ENCODE measurements at places on chromosomes 2 and 18. TPM values are rescaled to one million over a fixed set of nuclear protein-coding genes. Genes with fewer than 3 reads are reported as not detected.

GRCh38 chr18:26350961-26351360, 124.7 kb downstream of the TAF4B start:
- no peak overlapping the region for H3K4me3 ChIP-seq
- H3K27me3 ChIP-seq = no peaks in the 10 kb centered on the region
- H3K4me1 ChIP-seq = no peaks in the 10 kb centered on the region

GRCh38 chr18:28177828-28178635, 1.1 kb upstream of the CDH2 start:
- H3K36me3 ChIP-seq = no peaks in the 10 kb centered on the region
- peaks cover 13% of the 10 kb centered on the region for H3K4me1 ChIP-seq

- no peak overlapping the region for H3K4me3 ChIP-seq
- no peak for DNase-seq
- no peak overlapping the region for H3K27ac ChIP-seq
- H3K4me1 ChIP-seq = no peaks in the 10 kb centered on the region
- no peaks in the 10 kb centered on the region for H3K27me3 ChIP-seq
- H3K36me3 ChIP-seq = no peaks in the 10 kb centered on the region
These were observed 162.7 kb downstream of the WDPCP start for GRCh38 chr2:63425606-63426005.

- no peak overlapping the region for H3K4me3 ChIP-seq
- no peak for DNase-seq
- no peak overlapping the region for H3K27ac ChIP-seq
- no peaks in the 10 kb centered on the region for H3K27me3 ChIP-seq
- H3K4me1 ChIP-seq = no peaks in the 10 kb centered on the region
These were observed 40.5 kb downstream of the ANTXR1 start for GRCh38 chr2:69053416-69053965.

- H3K27me3 ChIP-seq = no peaks in the 10 kb centered on the region
- no peak for DNase-seq
- no peak overlapping the region for H3K27ac ChIP-seq
These were observed 25.8 kb upstream of the SLC9A2 start for GRCh38 chr2:102593516-102593915.

GRCh38 chr2:151297882-151298281, 8.4 kb upstream of the NMI start:
- H3K36me3 ChIP-seq = no peaks in the 10 kb centered on the region
- no peak overlapping the region for H3K4me3 ChIP-seq
- no peaks in the 10 kb centered on the region for H3K4me1 ChIP-seq
- no peak overlapping the region for H3K27ac ChIP-seq
- H3K27me3 ChIP-seq = no peaks in the 10 kb centered on the region
- no peak for DNase-seq

DNA sequence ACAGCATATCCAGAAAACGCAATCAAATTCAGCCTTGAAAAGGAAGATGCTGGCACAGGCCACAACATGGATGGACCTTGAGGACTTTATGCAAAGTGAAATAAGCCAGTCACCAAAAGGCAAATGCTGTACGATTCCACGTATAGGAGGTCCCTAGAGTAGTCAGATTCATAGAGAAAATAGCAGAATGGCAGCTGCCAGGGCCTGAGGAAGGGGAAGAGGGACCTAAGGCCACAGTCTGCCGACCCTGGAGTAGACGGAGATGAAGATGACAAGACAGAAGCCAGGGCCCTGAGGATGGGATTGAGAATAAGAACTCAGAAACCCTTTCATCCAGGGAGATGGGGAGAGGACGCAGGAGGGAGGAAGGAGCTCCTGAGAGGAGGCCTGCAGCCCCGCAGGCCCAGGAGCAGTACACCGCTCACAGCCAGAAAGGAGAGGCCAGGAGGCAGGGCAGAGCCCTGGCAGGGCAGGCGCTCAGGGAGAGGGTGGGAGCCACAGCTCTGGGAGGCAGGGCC, 8.1 kb upstream of the MTERF4 start:
- no peaks in the 10 kb centered on the region for H3K4me1 ChIP-seq
- no peaks in the 10 kb centered on the region for H3K36me3 ChIP-seq
- H3K27ac ChIP-seq = no peak overlapping the region
- H3K27me3 ChIP-seq = no peaks in the 10 kb centered on the region
- H3K4me3 ChIP-seq = no peak overlapping the region
- DNase-seq = no peak

The CHST10 gene
- total RNA-seq = 0.56 TPM

The SERPINB2 gene
- not detected for total RNA-seq

The GCG gene
- not detected for total RNA-seq

Data from right lobe of liver (tissue), 6 donors.